ENCODE measurements at places on chromosomes 13 and 19.

- DNase-seq, result no peak
These were observed 22.4 kb upstream of the IGFL4 start for GRCh38 chr19:46063201-46063600.

- DNase-seq, result no peak
These were observed 9.7 kb downstream of the PRKACA start for GRCh38 chr19:14107581-14108461.

GRCh38 chr19:51127755-51128154, 3.0 kb downstream of the SIGLEC9 start:
- DNase-seq, result no peak

- no peak for DNase-seq
These were observed 29.9 kb upstream of the CEBPA start for GRCh38 chr19:33332248-33332647.

DNA sequence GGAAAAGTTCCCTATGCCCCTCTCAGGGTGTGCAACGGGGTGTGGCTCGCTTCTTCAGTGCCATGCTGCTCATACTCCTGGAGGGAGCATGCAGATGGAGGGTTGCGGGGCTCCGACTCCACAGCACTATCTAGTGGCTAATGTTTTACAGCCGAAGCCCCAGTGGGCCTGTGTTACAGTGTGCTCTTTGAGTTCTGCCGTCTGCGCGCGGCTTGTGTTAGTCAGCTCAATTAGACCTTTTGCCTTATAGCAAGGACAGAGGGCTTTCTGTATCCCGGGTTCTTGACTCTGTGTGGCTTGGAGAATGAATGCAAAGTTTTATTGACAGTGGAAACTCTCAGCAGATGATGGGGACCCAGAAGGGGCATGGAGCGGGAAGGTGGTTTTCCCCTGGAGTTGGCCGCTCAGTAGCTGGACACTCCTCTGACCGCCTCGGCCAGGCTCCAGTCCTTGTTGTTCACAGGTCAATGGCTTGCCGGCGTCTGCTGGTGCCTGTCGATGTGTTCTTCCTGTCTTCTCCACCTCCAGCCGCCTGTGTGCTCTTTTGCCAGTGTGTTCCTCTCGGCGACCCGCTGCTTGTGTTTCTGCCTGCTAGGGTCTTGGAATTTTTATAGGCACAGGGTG, 383.4 kb downstream of the LMO7 start:
- DNase-seq, result no peak

DNA sequence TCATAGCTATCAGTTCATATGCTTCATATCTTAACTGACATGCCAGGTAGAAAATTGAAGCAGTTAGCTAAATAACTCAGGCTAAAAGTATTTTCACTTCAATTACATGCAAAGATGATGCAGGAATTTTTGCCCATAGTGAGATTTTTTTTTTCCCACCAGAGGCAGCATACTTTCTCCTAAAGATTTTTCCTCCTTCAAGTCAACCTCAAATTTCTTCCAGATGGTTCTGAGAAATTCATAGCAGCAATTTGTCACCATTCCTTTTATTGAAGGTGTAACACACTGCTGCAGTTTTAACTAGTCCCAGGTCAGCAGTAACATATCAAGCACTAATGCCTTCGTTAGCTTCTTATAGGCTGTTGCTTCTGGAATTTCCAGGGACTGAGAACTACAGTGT, 141.9 kb downstream of the SUCLA2 start:
- no peak for DNase-seq

DNA sequence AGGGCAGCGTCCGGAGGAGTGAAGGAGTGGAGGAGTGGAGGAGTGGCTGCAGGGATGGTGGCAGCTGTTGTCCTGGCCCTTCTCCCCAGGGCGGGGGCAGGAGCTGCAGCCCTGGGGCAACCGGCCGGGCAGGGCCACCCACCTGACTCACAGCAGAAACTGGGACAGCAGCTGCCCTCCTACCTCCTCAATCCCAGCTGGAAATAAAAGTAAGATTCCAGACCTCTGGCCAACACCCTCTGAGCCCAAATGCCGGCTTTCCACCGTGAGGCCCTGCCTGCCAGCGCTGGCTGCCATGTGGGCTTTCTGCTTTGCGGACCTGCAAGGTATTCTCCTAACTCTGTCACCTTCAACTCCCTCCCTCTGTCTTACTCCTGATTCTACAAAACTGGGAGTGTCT, 3.3 kb upstream of the CLPP start:
- DNase-seq, result no peak

GRCh38 chr19:53978975-53979801, 12.2 kb upstream of the CACNG6 start:
- no peak for DNase-seq

- DNase-seq, result no peak
These were observed 31.3 kb upstream of the ISYNA1 start for GRCh38 chr19:18469069-18469846.

DNA sequence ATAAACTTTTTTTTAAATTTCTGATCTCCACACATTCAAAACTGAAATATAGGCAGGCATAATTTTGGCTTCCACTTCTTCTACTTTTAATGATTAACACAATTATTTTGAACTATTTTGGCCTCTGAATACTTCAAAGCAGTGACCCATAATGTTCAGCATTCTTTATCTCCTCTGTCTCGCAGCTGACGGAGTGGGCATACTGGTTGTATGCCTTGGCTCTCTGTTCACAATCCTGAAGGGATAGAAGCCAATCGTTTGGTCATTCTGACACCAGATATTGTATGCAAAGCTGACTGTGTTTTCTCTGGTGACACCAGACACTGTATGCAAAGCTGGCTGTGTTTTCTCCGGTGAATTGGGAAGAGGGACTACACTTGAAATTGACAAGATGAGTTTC, 833.0 kb downstream of the EFNB2 start:
- DNase-seq, result no peak

- DNase-seq, result peak; percentile 8
These were observed 244.4 kb upstream of the MAB21L1 start for GRCh38 chr13:35720690-35721554.

GRCh38 chr19:30340771-30341561, 31.2 kb upstream of the ZNF536 start:
- DNase-seq, result no peak

- no peak for DNase-seq
These were observed 4.2 kb upstream of the LRRC25 start for GRCh38 chr19:18401580-18402112.

- DNase-seq, result no peak
These were observed 484.5 kb downstream of the GPC5 start for GRCh38 chr13:91882918-91883317.

GRCh38 chr19:38792250-38793111, 3.5 kb downstream of the LGALS7B start:
- peak; percentile 28 for DNase-seq

DNA sequence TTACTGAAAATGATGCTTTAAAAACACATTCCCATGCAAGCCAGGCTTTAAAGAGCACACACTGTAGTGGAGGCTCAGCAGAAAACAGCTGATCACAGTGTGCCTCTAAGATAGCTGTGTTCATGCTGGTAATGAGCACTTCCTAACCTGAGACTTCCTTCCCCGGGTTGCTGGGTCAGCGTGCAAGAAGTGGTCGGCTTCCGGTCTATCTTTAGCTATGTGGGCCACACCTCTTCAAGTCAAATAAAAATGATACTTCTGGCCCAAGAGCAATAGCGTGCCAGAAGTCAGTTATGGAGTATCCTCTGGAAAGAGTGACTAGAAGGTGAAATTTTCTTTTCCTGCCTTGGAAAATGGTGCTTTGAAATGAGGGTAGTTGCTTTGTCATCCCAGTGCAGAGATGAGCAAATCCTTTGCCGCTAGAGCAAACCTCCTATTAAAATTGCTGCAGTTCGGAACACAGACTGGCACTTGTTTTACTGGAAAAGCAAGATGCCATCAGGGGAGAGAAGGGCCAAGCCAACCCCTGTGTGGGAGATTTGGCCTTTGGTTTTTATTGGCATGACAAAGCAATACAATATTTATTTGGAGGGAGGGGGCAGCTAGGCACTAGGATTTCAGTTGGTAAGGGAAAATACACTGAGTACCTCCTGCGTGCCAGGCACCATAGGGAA, 64.2 kb downstream of the ARHGAP35 start:
- DNase-seq, result no peak

GRCh38 chr13:19725320-19725719, 57.4 kb downstream of the PSPC1 start:
- no peak for DNase-seq

- no peak for DNase-seq
These were observed 426.4 kb downstream of the SLITRK5 start for GRCh38 chr13:88097541-88097940.

DNA sequence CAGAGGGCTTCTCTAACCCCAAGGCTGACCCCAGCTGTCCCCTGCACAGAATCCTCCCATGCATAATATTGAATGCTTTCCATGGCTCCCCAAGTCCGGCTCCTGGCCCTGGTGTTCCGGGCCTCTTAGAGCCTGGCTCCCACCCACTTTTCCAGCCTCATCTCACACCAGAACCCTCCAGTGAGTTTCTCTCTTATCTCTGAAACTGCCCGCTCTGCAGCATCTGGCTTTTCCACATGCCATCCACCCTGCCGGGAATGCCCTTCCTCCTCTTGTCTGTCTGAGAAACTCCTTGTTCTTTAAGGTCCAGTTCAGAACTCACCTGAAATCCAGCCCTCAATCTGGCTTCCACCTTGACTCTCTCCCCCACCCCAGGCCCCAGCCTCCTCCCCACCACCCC, 6.8 kb downstream of the SYNGR4 start:
- DNase-seq, result no peak
